Camera-type eye (tissue), 1 donor: ENCODE measurements at places on chromosomes 1 and 21. TPM values are rescaled to one million over a fixed set of nuclear protein-coding genes. Genes with fewer than 3 reads are reported as not detected.

The ACKR1 gene
- total RNA-seq, result 8.9 TPM

The ADGRL2 gene
- total RNA-seq, result 280 TPM

The CELA2A gene
- total RNA-seq, result not detected

The NEGR1 gene
- total RNA-seq, result 23.3 TPM

The GJB4 gene
- 0.33 TPM for total RNA-seq

The ESPN gene
- total RNA-seq, result 27.5 TPM

The LIN9 gene
- total RNA-seq, result 11.3 TPM

The TSACC gene
- not detected for total RNA-seq

The ALPL gene
- total RNA-seq, result 12.6 TPM

The IGSF5 gene
- 1.4 TPM for total RNA-seq

The TAF13 gene
- total RNA-seq, result 46.1 TPM
